ENCODE measurements at places on chromosomes 2 and 18.

GRCh38 chr2:217523286-217523685, 479.5 kb downstream of the TNS1 start:
- DNase-seq = peak; percentile 31

DNA sequence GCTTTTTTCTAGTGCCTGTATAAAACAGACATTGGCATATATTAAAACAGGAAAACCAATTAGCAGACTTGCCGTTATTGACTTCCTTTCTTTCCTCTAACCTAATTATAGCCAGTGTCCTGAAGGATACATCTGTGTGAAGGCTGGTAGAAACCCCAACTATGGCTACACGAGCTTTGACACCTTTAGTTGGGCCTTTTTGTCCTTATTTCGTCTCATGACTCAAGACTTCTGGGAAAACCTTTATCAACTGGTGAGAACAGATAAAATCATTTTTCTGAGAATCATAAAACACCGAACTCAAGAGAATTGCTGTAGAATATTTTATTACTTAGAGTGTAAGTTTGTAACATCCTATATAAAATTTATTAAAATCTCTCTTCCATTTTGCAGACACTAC, 74.3 kb downstream of the SCN2A start:
- DNase-seq = no peak

DNA sequence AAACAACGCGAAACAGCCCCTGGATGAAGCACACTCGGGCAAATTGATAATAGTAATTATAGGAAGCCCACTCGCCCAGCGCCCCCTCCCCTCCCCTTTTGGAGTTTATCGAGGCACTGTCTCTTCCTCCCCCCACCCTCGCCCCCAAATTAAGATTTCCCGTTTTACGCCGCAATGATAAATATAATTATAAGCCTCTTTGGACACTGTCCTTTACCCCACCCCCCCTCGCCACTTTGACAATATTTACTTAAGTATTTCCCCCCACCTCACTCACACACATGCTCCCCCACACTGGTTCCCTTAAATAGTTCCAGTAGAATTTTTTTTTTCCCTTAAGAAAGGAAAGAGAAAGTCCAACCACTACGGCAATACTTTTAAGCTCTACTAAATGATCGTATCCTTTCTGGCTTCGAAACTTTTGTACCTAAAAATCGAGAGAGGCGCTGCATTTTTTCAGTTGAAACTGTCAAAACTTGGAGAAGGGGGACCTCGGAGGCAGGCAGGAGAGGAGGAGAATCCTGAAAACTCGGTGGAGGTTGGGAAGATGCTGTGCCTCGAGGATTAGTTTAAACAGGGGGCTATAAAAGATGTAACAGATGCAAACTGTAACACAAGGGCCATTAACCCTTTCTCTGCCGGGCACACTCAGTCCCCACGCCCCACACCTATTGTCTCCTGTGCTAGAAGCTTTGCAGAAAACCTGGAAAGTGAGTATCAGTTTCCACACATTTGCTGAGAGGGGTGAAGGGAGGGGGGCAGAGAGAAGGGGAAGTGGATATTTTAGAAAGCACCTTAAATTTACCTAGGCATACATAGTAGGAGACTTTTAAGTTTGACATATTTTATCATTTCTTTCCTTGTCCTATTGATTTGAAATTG, 1.8 kb downstream of the ZEB2 start:
- DNase-seq = peak; percentile 71

DNA sequence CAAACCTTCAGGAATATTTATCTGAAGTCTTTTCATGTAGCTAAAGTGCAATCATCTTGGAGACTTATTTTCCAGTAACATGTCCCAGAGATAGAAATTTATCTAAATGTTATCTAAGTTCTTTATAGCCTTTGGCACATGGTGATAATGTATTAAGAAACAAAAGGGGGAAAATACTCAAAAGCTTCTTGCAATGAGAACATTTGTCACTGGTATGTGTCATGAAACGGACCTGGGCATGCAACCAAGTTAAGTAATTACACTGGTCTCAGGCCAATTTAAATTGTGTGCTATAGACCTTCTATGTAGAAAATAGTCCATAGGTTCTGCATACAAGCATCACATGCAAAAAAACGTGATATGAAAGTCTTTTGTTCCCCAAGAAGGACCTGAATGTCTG, 136.2 kb downstream of the SLC8A1 start:
- no peak for DNase-seq

- DNase-seq = no peak
These were observed 480.5 kb upstream of the ZEB2 start for GRCh38 chr2:145000376-145000775.

DNA sequence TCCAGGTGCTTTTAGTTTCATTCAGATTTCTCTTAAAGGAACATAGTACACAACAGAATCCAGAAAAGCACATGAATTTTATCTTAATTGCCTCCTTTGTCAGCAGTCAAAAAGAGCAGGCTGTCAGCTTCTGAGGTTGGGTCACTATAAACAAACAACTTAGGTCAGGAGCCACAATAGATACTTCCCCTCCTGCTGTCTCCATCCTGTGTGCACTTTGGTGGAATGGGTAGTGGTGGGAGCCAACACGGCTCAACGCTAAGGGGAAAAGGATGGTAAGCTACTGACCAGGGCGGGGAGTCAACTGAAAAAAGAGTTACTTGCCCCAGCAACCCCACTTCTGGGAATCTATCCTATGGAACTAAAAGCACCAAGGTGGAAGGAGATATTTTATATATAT, 121.9 kb downstream of the PAX3 start:
- DNase-seq = no peak

DNA sequence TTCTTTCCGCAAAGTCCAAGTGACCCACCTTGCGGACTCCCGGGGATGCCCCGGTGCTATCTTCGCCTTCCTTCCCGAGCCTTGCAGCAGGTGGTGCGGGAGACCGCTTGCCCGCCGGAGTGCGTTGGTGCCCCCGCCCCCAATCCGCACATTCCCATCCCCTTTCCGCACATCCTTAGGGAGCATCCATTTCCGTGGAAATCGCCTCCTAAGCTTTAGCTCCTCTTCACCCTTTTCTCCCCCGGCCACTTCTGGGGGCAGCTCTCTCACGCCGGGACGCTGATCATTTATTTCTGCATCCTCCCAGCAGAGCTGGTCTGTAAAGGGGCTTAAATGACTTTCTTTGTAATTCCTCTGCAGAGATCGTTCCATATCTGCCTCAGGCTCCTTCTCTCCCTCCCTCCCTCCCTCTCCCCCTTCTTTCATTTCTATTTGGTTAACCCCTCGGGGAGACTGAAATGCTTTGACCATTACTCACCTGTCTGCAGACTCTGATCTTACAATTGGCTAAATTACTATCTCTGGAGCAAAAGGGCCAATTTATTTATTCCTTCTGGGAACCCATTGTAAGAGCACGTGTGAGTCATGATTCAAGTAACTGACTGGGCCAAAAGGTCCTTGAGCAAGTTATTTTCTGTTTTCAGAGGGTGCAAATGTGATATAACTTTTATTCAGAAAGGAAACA, 1.3 kb upstream of the LYPD1 start:
- peak; percentile 32 for DNase-seq

DNA sequence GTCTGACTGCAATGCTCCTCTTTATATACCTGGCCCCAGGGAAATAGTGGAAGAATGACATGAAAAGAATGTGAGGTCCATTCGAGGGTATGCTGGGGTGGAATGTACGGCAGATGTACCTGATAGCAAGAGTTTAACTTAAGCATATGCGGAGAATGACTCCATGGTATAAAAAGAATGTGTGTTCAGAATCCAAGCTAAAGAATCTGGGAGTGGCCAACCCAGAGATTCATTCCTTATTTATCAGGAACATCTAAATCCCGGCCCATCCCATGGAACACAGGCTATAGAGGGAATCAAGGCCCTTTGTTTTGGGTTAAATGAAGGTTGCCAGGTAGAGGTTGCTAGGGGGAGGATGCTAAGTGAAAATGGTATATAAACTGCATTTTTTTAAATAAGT, 150.0 kb downstream of the ZNF385B start:
- DNase-seq = no peak

GRCh38 chr2:186575302-186575701, 14.6 kb upstream of the ITGAV start:
- peak; percentile 52 for DNase-seq

DNA sequence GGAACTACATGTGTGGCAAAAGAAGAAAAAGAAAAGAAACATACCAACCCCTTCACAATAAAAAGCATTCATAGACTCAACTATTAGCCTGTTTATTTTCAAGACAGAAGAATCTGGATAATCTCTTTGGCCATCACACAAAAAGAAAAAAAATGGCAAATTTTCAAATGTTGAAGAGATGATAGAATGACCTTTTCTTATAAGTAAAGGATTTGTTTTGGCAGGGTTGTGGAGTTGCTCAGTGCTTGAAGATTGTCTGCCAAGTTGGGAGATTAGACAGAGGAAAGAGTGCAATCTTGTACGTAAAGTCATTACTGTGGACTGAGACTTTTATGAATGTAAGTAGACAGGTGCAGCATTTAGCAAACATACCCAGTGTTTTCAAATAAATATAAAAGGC, 18.5 kb upstream of the FAM171B start:
- no peak for DNase-seq

- DNase-seq = no peak
These were observed 184.9 kb downstream of the MYT1L start for GRCh38 chr2:2146220-2146619.

DNA sequence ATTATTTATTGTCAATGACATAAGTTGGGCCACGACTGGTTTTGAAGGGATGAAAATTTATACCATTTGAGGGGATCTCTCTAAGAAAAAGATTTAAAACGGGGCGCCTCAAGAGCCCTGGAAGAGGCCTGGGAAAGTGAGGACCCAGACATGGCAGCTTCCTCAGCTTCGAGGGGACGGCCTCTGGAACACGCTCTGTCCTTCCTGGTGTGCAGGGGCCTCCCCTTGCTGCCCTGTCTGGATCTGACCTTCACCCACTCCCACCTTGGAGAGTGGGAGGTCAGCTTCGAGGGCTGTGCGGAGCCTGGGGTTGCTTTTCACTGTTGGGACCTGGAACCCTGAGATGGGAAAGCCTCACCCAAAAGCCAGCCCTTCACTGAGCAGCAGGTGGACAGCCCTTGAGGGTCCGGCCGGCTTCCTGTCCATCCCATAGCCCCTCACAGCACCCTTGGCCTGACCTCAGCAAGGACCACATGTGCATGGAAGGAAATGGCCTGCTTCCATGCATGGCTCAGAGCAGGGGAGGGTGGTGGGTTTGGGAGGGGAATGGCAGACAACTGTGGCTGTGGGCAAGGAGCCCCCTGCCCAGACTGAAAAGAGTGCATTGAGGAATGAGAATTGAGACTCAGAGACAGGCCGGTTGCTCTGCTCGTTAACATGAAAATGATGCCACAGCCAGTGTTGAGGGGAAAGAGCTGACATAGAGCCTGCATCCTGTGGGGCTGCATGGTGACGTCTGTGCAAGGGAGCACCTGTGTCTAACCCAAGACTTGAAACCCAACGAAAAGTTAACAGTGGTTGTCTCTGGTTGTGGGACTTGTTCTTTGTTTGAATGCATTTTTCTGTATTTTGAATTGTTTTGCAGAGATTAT, 16.3 kb downstream of the FBLN7 start:
- no peak for DNase-seq

DNA sequence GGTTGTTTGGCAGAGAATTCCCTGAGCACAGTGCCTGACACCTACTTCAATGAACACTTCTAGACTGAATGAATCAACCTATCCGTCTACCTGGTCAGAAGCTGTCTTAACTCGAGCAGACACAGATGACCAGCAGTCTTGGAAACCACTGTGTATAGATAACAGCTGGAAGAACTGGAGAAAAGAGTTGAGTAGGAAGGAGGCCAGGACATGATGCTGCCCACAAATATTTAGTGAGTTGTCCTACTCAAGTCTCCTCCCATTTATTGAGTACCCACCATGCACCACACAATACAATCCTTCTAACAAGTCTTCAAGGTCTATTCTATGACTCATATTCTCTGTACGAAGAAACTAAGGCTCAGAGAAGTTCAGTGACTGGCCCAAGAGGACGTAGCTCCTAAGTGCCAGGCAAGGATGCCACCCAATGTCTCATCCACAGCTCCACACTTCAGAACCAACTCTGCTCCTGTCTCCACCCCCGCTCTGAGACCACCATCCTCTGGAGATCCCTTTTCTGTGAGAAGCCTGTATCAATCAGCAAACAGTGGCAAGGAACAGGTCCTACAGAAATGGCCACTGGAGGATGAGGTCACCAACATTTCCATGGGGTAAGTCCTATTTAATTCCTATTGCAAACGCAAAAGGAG, 62.2 kb downstream of the GALNT14 start:
- DNase-seq = no peak

DNA sequence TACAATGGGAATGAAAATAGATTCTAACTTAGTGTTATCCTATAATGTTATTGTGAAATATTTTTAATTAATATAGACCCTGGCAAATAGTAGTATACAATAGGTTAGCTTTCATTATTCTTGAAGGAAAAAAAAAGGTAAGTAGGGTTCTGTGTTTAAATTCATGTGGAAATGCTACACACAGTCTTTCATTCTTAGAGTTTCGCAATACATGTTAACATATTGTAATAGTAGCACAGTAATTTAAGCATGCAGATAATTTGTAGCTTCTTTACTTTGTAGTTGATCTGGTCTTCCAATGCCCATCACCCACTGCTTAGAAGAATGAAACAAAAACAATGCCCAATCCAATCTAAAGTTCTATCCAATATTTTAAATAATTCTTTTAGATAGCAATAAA, 54.8 kb upstream of the MSTN start:
- no peak for DNase-seq

- no peak for DNase-seq
These were observed 880.6 kb upstream of the ID2 start for GRCh38 chr2:7801212-7801611.

DNA sequence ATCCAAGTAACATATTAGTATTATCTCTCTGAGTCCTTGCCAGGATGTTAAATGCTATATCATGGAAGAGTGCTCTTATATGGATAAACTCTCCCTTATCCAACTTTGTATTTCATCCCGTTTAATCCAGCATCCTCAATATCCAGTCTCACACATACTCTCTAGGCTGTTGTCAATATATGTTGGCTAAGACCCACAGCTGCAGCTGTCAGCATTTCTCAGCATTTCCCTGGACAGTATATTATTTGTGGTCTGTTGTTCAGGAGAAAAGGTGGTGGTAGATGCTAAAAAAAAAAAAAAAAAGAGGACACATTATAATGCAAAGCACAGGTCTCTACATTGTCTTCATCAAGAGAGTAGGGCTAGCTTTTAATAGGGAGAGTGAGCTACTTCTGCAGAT, 1368.0 kb upstream of the ZEB2 start:
- DNase-seq = no peak

DNA sequence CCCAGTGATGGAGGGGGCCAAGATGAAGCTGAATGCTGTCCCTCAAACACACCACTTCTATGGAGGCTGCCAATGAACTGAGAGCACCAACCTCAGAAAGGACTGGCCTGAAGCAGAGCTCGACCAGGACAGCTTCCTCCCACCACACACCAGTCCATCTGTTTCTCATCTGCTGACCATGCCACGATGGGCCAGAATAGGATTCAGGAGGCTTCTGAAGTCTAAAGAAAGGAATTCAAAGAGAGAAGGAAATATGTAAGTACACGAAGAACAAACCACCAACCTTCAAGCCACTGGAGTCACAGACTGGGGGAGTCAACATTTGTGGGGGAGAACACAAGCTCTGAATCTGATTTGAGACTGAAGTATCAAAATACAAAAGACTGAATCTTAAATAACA, 157.6 kb upstream of the CCDC68 start:
- DNase-seq = no peak
